Epithelial cell of proximal tubule (primary cell): ENCODE measurements at places on chromosomes 7 and 10.

- no peak for DNase-seq
These were observed 33.6 kb downstream of the PRF1 start for GRCh38 chr10:70568781-70569495.

DNA sequence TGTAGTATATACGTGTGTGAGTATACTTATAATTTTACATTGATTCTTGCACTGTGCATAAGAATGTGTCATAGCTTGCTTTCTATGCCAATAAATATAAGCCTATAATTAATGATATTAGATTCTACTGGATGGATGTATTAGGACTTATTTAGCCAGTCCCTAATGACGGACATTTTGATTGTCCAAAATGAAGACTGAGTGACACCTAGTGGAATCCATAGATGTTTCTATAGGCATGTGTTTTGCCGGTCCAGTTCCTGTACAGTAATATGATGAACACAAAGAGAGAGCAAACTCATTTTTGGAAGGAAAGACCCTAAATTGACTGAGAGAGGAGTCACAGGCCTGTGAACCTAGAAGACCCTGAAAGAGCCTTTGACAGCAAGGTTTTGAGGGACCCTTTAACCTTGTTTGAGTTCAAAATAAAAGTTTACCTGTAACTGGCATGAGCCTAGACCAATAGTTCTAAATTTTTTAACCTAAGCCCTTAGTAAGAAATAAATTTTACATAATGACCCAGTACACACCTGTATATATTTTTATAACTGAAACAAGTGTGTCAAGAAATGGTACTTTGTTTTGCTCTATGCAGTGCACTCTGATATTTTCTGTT, 42.4 kb upstream of the AGBL3 start:
- no peak for DNase-seq

- no peak for DNase-seq
These were observed 62.4 kb upstream of the TAS2R16 start for GRCh38 chr7:123057911-123058310.

GRCh38 chr7:12436896-12437535, 33.4 kb upstream of the VWDE start:
- DNase-seq: no peak

DNA sequence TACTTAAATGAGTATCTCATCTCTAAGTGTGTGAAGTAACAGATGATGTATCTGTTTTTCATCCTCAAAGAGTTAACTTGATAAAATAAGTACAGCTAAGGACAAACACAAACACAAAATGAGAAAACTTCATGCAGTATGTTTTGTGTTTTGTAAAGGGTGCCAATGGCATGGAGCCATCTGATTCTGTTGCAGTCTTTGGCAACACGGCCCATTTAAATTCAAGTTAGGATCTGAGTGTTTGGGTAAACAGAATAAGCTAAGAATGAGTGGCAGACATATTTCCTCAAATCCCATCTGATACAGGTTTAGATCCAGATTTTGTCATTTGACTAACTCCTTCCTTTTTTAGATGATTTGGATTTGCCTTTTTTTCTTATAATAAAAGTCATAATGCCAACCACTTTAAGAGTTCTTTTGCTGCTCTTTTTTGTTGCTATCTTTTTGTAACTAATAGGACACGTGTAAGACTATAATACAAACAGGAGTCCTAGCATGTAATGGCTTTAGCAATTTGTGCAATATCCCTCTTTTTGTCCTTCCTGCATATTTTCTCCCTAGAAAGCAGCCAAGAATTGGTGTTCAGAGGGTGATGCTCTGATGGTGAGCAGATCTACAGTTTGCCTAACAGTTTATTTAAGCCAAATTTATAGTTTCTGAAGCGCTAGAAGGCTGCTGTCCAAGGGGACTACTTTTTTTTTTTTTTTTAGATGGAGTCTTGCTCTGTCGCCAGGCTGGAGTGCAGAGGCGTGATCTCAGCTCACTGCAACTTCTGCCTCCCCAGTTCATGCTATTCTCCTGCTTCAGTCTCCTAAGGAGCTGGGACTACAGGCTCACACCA, 18.9 kb upstream of the ACTA2 start:
- no peak for DNase-seq

- DNase-seq: no peak
These were observed 13.3 kb upstream of the CELF2 start for GRCh38 chr10:11004144-11005077.

DNA sequence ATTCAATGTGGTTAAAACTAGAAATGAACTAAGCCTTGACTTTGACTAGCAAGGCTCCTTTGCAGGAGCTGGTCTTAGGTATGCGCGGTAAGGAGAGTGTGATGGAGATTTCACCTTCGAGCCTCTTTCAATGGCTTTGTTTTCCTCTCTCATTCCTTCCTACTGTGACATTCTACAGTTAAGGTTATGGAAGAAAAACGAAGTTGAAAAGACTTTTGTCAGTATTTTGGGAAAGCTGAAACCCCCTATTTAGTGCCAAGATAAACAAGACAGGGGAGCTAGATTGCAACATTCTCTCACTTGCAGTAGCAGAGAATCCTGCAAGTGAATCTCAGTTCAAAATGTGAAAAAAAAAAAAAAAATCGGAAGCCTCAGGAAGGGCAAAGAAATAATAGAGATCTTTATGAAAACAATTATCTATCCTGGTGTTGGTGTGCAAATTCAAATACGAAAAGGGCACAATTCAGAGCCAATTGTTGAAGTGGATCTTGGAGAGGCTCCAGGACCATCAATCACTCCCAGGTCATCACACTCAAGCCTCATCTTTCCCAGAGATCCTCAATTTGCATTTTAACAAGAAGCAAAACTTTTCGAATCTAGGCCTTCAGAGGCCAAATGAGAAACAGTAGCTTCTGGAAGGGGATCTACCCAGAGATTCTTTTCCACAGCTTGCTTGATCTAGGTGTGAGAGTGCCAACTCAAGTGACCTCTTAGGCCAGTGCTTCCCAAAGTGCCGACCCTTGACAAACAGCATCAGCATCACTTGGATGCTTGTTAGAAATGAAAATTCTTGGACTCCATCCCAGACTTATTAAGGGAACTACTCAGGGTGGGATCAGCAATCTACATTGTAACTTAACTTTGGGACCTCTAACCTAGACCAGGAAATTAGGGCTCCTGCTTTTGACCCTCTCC, 163.8 kb downstream of the INHBA start:
- no peak for DNase-seq

DNA sequence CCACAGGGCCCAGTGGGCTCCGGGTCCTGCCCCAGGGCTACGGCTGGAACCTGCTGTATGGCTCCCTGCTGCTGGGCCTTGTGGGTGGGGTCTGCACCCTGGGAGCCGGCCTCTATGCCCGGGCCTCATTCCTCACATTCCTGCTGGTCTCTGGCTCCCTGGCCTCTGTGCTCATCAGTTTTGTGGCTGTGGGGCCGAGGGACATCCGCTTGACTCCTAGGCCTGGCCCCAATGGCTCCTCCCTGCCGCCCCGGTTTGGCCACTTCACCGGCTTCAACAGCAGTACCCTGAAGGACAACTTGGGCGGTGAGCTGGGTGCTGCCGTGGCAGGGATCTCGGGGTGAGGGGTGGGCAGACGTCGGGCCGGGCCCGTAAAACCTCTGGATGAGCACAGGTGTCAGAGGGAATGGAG, 4.4 kb downstream of the SLC12A9 start:
- no peak for DNase-seq
